ENCODE measurements at places on chromosomes 6 and 20.

- DNase-seq = no peak
These were observed 32.1 kb upstream of the NR2E1 start for GRCh38 chr6:108133594-108134179.

DNA sequence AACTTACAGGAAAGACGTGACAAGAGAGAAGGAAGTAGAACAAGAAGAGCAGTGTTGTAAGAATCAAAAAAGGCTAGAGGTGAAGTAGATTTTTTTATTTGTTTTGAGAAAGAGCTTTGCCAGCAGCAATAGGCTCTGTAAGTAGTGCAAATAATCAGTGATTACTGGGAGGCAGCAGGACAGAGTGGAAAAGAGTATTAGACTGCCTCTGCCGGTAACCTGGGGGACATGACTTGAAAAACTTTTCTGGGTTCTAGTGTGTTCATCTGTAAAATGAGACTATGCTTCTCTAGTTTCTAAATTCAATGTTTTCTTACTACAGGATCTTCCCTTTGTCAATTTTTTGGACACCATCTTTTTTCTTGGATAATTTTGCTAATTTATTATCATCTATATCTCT is 5.8 kb upstream of the IRAK1BP1 start:
- peak; percentile 5 for DNase-seq

DNA sequence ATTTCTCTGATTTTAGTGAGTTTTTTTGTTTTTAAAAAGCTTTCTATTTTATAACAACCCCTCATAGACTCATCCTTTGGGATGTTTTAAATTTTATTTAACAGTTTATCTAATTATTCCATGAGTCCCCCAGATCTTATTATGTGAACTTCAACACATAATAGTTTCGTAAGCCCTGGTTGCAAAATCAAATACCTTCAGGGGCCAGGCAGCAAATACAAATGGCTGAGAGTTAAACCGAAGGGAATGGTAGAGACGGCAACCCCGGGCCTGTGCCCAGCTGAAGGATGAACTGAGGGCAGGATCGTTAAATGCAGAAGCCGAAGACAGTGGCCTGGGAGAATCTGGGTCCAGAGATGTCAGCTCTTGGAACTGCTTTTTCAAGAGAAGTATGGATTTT is 88.4 kb downstream of the RTN4IP1 start:
- DNase-seq = no peak

DNA sequence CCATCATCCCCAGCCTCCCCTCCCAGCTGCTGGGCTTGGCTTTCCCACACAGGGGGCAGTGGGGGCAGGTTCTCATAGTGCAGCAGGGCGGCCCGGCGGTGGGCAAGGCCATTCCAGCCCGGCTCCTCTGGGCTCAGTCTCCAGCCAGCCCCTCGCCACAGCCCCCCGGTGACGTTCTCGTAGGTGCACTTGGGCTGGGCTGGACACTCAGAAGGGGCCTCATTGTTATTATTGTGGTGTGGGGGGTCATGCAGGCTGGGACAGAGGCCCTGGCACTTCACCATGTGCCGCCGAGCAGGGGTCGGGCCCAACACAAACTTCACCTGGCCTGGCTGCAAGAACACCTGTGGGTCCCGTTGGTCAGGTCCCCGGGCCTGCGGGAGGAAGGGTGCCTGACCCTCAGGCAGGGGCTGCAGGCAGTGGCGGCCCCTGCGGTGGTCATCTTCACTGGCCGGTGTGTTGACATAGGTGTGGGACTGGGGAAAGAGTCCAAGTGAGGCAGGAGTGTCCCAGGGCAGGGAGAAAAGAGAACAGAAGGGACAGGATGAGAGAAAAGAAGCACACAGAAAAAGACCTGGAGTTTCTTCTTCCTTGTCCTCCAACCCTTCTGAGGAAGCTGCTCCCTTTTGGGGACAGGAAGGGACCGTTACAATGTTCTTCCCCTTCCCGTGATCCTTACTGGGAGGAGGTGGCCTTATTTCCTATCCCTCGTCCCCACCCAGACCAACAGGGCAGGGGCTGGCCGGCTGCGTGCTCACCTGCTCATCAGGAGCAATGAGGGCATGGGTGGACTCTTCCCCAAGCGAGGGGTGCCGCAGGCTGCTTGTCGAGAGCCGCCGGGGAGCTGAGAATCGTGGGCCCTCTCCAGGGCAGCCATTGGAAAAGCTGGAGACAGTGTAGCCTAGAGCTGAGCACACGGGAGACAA is 8.4 kb downstream of the FRS3 start:
- no peak for DNase-seq

DNA sequence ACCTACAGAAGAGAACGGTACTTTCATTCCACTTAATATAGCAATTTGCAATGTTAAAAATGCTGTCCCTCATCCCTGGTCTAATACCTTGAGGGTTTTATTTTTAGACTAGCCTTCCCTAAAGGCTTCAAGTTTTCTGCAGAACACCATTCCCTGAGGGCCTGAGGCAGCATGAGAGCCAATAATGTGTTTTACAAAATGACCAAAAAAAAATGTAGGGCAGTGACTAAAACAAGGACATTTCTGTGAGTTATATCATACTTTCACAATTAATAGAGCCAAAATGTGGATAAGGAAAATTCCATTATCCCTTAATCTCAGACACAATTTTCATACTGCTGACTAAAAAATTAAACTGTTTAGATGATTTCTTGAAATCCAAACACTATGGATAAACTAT is 22.7 kb downstream of the GPR63 start:
- DNase-seq = no peak

GRCh38 chr6:141890661-141891060 is 242.1 kb upstream of the GJE1 start:
- no peak for DNase-seq

- DNase-seq = no peak
These were observed 57.4 kb downstream of the SLC24A3 start for GRCh38 chr20:19269737-19270340.

DNA sequence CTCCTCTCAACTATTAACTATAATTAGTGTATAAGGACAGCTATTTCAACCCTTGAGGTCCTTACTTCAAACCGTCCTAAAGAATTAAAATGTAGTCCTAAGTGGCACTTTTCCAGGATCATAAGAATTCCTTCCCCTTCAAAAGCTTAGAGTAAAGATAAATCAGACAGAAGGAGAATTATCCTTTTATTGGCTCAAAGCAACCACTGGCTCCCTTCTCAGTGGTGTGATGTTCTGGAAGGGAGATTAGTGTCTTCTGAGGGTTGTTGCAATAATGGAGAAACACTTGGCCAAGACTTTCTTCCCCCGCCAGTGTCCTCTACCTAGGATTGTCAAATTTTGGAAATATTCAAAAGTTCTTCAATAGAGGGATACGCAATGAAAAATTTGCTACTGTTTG is 89.1 kb upstream of the PLEKHG1 start:
- DNase-seq = no peak

DNA sequence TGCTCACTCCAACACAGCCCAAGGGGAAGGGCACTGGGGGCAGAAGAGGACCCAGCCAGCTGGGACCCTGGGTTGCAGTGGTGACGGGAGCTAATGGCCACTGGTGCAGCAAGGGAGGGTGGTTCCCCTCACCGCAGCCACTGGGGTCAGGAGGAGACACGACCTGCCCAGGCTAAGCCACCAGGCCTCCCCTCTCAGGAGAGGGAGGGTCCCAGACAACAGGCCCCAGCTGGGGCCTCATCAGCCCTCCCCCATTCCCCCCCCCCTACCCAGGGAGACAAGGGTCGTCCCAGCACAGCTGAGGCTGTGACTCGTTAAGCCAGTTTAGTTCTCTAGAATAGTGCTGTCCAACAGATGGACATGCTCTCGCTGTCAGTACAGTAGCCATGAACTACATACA is 17.3 kb upstream of the MATN4 start:
- DNase-seq = no peak

DNA sequence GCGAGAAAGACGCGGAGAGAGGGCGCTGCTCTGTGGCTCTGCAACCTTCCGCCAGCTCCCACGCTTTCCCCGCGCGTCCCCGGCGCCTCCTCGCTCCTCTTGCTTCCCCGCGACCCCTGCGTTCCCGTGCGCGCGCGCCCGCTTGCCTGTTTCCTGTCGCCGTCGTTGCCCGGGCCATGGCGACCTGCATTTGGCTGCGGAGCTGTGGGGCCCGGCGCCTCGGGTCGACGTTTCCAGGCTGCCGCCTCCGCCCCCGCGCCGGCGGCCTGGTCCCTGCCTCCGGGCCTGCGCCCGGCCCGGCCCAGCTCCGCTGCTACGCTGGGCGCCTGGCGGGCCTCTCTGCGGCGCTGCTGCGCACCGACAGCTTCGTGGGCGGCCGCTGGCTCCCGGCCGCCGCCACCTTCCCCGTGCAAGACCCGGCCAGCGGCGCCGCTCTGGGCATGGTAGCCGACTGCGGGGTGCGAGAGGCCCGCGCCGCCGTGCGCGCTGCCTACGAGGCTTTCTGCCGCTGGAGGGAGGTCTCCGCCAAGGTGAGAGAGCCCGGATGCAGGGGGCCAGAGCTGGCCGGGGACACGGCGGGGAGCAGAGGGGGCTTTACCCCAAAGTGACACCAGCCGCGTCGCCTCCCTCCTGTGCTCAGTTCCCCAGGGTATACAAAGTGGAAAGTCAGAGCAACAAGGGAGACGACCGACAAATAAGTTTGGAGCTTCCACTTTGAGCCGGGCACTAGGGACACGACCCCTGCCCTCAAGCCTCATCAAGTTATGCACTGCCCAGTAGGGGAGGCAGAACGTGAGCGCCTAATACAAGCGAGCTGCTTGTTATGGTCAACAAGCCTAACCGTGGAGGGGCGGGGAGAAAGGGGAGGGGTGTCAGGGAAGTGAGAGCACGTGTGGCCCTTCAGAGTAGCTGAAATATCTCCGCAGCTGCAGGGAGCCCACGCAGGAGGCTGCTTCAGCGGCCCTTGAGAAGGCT is at the start of gene ALDH5A1:
TSS of gene ALDH5A1 (plus strand) at position 149 of the 975 bp plus-strand sequence. CDS start at position 177, 28 bp downstream.
- DNase-seq = peak; percentile 30

DNA sequence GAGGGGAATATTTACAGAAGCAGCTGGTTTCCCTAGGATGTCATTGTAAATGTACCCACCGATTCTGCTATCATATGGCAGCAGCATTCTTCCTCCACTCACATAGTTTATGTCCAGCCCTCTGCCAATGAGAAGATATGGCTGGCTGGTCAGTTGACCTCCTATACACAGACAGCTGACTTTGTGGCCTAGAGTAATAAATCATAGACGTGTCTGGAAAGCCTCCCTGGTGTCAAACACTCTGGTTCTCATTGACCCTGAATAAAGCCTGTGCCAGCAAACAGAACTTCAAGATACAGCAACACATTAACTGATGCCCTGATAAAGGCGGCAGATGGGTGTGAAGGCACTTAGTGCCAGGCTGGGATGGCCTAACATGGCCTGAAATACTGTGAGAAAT is 52.6 kb downstream of the GPR63 start:
- no peak for DNase-seq

DNA sequence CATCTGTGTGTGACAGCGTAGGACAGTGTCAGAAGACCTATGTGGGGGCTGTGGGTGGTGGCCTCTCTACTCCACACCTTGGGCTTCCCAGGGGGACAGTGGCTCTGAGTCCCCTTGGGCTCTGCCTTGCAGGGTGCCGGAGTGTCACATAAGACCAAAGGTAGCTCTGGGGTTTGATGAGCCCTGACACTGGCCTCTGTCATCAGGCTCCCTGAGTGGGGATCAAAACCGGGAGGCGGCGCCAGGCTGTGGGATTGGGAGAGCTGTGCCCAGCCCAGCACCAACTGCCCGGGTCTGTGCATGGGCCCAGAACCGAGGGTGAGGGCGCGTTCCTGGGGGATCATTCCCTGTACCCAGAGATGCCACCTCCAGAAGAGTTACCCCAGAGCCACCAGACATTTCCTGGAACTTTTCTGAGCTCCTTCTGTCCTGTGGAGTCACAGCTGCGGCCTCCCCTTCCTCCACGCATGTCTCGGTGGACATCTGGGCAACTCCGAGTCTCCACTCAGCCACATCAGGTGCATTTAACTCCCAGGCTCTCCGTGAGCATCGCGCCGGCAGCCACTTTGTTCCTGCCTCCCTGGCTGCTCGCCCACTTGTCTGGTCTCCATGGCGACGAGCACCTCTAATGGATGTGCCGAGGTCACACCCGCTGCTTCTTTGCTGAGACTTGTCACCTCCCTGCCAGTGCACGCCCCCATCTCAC is 94.7 kb downstream of the TMEM242 start:
- no peak for DNase-seq

DNA sequence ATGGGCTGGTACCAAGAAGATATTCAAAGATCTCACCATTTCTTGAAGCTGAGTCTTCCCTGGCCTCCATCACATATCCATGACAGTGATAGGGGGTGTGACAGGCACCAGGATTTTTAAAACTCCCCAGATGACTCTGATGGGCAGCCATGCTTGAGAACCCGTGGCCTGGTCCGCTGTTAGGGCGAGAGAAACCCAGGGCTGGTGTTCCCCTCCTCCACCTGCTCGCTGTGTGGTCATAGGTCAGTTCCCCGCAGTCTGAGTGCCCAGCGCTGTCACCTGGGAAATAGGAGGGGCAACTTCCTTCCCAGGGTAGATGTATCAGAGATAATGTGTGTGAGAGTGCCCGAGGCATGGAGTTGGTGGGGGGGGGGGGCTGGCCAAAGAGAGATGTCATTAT is 50.9 kb downstream of the TMEM242 start:
- no peak for DNase-seq

- DNase-seq = no peak
These were observed 8.7 kb downstream of the ZHX3 start for GRCh38 chr20:41308726-41309413.

DNA sequence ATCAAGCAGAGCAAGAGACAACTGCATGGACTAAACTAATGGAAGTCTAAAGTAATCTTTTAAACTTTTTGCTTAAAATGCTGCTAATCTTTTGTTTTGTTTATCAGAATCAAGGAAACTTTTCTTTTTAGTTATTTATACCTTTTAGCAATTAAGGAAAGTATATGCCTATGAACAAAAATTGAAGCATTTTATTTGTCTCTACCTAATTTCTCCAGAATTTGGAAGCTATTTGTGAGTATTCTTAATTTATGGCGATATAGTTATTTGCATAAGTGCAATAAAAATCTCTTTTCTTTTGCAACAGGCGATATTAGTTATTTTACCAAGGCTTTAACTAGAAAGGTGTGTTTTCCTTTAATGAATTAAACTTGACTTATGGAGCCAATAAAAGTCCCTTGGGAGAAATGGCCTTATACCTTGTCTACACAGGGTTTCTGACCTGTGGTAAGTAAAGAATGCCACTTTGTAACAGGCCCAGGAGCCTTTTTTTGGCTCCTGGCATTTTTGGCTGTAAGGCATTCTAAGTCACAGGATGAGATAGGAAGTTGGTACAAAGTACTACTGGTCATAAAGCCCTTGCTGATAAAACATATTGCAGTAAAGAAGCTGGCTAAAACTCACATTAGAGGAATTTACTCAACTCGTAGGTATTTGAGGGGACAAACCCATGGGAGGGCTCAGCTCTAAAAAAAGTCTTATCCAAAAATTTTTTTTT is 37.2 kb downstream of the TMEM14A start:
- no peak for DNase-seq
